ENCODE measurements at places on chromosomes 12 and 14.
A peak's percentile ranks its signal among the peaks of the same experiment; 100 is the strongest.

DNA sequence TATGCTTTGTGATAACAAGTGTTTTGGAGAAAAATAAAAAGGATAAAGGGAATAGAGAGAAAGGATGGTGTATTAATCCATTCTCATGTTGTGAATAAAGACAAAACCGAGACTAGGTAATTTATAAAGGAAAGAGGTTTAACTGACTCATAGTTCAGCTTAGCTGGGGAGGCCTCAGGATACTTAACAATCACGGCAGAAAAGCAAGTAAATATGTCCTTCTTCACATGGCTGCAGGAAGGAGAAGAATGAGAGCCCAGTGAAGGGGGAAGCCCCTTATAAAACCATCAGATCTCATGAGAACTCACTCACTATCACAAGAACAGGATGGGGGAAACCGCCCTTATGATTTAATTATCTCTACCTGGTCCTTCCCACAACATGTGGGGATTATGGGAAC is 18.1 kb upstream of the C12orf42 start:
- DNase-seq, result no peak

DNA sequence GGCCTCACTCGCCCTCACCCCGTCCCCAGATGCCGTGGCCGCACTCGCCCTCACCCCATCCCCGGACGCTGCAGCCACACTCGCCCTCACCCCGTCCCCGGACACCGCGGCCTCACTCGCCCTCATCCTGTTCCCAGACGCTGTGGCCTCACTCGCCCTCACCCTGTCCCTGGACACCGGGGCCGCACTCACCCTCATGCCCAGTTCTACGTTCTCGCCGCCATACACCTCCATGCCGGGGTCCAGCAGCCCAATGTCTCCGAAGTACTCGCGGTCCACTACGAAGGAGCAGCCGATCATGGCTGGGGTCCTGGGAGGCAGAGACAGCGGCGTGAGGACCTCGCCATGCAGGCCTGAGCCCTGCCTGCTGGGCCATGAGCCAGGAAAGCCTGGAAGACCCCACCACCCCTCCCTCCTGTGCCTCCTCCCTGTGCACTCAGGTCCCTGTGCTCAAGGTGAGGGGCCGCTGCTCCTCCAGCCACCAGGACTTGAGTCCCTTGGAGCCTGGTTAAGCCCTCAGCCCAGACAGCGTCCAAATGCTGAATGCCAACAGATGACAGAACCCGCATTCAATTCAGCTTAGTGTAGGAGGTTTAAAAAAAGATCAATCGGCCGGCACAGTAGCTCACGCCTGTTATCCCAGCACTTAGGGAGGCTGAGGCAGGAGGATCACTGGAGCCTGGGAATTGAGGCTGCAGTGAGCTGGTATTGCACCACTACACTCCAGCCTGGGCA is 81.5 kb downstream of the GALNT9 start:
- no peak for DNase-seq

- DNase-seq, result peak; percentile 54
Observed at GRCh38 chr14:100547633-100548294, 39.5 kb downstream of the BEGAIN start.

GRCh38 chr12:13097491-13098011 is 5.9 kb downstream of the GSG1 start:
- DNase-seq, result no peak

- no peak for DNase-seq
Observed at GRCh38 chr12:45627407-45628069, 102.0 kb upstream of the ARID2 start.

DNA sequence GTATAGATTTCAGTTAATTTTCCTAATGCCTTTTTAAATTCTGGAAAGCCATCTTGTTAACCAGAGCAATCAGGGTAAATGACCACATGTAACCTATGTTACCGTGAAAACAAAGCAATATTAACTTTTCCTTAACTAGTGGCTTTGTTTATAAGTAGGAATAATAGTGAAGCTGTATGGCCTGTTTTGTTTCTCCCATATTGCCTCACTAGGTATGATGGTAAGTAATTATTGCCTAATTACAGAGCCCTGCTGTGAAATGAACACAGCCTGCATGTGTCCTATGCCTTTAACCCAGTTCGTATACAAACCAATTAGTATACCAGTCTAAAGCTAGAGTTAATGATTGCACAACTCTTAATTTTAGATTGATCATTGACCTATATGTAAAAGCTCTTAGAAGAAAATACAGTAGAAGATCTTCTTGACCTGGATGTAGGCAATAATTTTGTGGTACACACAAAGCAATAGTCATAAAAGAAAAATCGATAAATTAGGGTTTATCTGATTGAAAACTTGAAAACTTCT is 249.9 kb downstream of the CCDC91 start:
- no peak for DNase-seq

- DNase-seq, result no peak
Observed at GRCh38 chr12:132571051-132571450, 39.3 kb downstream of the LRCOL1 start.

DNA sequence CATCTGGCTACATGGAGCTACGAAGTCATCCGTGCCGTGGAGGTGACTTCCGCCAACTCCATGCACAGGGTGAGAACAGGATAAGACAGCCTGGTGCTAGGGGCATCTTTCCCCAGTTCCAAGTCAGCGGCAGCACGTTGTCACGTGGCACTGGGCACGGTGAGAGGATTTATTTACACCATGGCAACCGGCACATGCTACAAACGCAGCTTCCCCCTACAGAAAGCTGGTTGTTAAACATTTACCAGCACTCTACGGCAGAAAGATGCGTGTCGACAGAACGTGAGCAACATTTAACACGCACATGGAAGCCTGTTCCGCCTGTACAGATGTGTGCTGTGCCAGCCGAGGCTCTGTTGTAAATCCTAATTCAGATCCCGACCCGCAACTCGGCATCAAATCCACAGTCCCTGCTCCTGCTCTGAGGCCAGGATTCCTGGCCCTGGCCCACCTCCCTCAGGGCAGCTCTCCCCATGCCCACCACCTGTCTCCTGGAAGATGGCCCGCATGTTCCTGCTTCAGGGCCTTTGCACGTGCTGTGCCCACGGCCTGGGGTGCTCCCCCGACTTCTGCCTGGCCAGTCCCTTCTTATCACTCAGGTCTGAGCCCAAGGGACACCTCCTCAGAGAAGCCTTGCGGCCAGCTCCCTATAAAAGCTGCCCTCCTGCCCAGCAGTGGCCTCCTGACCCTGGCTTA is 114.1 kb downstream of the RFLNA start:
- no peak for DNase-seq

DNA sequence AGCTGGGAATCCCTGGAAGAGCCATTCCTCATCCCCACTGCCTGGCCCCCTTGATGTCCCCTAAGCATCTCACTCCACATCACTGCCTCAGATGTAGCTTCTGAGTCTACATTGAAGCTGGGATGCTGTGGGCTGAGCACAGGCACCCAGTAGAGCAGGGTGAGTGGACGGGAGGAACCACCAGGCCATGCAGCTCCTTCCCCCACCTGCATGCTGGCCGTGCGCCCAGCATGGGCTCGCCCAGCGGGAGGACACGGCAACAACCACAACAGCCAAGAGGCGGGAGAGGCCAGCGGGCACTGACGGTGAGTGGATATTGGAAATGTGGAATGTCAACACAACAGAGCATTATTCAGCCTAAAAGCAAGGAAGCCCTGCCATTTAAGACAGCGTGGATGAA is 310.9 kb downstream of the ADGRD1 start:
- no peak for DNase-seq

DNA sequence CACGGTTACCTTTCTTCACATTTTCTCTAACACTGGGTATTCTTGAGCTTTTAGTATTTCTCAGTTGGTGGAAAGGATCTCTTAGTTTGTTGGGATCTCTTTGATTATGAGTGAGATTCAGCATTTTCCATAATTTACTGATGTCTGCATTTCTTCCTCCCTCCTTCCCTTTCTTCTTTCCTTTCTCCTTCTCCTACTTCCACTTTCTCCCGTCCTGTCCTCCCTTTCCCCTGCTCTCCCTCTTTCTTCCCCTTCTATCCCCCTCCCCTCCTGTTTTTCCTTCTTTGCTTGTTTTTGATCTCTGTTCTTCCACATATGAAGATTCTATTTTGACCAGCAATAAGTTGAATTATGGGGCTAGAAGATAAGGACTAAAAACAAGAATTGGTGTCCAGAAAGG is 66.9 kb downstream of the FUT8 start:
- DNase-seq, result no peak

DNA sequence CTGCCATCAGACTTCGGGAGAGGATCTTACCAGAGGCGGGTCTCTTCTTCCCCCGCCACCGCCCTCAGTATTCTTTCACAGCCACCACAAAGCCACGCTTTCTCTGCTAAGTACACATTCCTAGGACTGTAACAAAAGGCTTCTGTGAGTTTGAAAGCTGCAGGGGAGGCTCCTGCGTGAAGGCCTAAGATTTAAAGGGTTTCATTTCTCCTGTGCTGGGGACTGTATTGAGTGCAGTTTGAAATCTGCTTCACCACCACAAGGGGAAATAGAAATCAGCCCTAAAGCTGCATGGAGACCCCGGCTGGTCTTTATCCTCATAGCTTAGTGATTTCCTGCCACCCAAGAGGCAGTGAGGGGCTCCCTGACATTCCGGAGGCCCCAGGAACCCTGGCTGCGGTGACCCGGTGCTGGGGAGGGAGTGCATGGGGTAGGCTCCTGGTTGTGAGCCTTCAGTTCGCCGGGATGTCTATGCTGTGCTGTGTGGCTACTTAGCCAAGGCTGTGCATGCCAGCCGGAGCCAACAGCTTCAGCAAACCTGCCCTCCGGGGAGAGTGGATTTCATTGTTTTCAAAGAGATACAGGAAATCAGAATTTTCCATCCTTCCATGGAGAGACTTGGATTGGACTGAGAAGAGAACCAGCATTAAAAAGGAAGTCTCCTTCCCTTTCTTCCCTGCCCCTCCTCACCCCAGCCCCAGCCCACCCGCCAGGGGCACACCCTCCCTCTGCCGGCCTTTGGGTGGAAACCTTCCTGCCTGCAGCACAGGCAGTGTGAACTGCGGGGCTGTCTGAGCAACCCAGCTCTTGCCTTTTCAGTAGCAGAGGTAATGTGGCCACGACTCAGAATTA is 163.3 kb downstream of the ETV6 start:
- DNase-seq, result no peak

GRCh38 chr12:79424109-79424721 is 266.5 kb downstream of the PAWR start:
- no peak for DNase-seq

- DNase-seq, result no peak
Observed at GRCh38 chr14:35043046-35043445, 3.0 kb upstream of the FAM177A1 start.

GRCh38 chr12:5227708-5228373 is 184.2 kb downstream of the KCNA5 start:
- DNase-seq, result no peak

- no peak for DNase-seq
Observed at GRCh38 chr12:107263980-107264379, 170.6 kb upstream of the CRY1 start.

Measured in effector memory CD8-positive, alpha-beta T cell (primary cell).